GM06990 (cell line): ENCODE measurements at places on chromosomes 7 and 10.

DNA sequence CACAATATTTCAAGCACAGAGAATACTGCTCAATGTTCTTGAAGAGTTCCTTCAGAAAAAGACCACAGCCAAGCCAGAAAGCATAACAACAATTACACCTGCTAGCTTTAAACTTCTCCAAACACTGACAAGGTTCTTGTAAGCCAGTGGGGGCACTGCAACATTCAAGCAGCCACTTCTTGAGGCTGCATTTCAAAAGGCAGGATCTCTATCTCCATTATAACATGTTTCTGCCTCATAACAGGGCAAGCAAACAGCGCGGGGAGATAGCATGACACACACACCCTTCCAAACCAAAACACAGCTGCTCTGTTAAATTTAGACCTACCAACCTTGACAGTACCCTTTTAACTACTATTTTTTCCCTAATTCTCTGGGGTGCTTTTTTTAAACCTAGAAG lies 30.8 kb downstream of the CHCHD3 start:
- no peak for DNase-seq

GRCh38 chr7:102450242-102450641 lies 14.4 kb downstream of the ALKBH4 start:
- no peak for DNase-seq

DNA sequence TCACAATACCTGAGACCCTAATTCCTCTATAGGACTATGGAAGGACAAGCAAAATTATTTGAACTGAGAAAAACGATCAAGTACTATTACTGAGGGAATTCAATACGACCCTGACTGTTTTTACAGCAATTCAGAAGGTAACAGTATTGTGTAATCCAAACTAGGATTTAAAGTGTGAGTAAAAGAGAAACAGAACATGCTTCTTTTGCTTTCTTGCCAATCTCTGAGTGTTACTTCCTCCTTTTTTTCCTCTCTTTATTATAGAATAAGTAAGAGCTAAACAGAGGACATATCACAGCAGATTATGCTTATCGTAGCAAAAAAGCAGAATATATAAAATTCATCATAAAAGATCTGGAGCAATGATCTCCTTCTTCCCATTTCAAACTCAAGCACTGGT lies 292.1 kb downstream of the THSD7A start:
- no peak for DNase-seq

- no peak for DNase-seq
Observed at GRCh38 chr10:6819301-6819700, 239.2 kb upstream of the PRKCQ start.

- DNase-seq, result no peak
Observed at GRCh38 chr10:26481914-26482550, 43.9 kb downstream of the APBB1IP start.

DNA sequence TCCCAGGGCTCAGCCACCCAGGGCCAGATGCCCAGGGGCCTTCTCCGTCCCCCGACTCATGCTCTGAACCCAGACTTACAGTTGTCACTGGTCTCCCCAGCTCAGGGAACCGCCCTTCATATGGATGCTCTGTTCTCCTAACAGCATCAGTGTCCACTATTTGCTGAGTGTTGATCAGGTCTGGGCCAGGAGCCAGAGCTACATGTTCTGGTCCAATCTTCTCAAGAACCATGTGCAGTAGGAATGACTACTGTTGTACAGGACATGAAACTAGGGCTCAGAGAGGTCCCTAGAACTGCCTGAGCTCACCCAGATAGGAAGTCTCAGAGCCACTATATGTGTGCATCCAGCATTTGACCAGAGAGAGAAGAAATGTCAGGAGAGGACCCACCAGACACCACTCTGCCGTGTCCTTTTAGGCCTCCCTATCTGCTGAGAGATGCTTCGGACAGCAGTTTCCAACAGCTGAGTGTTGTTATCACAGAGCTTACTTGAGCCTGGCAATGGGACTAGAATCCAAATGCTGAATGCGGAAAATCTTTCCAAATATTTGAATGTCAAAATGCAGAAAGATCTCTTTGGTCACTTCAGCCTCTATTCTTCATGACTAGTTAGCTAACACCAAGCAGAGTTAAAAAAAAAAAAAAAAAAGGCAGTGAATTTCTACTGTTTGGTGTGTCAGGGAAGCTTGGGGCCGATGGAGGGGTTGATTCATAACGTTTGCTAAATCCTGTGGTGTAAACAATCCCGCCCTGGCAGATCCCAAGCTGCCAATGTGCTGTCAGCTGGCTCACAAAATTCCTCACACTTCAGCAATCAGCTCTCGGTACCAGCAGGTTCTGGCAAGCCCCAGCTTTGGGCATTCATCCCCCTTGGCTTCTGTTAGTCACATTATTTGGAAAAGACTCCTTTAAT lies 246.1 kb downstream of the TNS3 start:
- no peak for DNase-seq

- DNase-seq, result no peak
Observed at GRCh38 chr7:43686991-43687390, 42.3 kb downstream of the COA1 start.

- no peak for DNase-seq
Observed at GRCh38 chr7:55085511-55086412, 66.9 kb downstream of the EGFR start.

- DNase-seq, result no peak
Observed at GRCh38 chr7:129607471-129608120, 3.9 kb upstream of the NRF1 start.

DNA sequence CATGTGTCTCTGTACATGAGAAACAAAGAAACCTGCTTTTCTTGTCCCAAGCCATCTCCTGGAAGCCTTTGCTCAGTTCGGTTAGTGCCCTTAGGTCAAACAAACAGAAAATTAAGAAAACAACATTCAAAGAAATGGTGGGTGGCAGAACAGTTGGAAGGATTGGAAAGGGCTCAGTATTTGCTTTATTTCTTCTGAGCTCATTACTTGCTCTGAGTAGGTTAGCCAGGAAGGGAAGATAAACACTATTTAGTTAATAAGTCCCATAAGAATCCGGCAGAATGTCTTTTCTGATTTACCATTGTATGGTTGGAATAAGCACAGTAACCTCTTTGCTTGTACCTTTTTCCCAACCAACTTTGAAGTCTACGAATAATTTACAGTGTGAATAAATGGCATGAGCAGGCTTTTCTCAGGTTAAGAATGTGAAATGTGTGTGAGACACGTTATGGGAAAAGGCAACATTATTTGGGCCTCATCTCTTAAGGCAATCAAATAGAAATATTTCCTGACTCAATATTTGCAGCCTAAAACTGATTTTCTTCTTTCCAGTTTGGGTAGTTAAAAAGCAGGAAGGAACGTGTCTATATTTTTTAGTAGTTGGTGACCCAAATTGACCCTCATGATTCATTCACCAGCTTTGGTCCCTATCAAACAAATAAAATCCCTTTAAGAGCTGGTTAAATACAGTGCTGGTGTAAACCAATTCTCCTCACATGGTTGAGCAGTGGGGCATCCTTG lies 158.5 kb downstream of the DKK1 start:
- DNase-seq, result no peak

- DNase-seq, result no peak
Observed at GRCh38 chr7:36653008-36653662, 71.2 kb downstream of the AOAH start.

DNA sequence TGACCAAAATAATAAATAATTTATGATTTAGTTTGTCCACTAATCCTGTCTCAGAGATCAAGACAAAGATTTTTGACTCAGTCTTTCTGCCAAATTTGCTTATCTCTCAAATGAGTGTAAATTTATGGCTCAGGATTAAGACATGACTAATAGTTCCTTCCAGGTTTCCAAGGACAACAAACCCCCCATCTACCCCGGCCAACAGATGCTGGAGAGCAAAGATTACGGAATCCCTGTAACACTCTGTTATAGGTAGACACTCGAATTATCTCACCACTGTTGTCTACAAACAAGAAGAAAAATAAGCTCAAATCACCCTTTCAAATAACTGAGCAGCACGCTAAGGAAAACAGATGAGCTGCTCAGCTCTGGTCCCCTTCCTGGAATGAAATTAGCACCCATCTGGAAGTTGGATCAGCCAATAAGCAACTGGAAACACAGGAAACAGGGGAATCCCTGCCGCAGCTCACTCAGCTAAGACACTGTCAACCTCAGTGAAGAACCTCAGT lies 56.8 kb upstream of the SVIL start:
- DNase-seq, result no peak

DNA sequence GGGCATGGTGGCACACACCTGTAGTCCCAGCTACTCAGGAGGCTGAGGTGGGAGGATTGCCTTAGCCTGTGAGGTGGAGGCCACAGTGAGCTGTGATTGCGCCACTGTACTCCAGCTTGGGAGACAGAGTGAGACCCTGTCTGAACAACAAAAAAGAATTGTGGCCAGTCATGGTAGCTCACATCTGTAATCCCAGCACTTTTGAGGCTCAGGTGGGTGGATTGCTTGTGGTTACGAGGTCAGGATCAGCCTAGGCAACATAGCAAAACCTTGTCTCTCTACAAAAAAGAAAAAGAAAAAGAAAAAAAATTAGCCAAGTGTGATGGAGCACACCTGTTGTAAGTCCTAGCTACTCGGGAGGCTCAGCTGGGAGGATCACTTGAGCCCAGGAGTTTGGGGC lies 22.8 kb downstream of the MARCHF5 start:
- DNase-seq, result no peak

DNA sequence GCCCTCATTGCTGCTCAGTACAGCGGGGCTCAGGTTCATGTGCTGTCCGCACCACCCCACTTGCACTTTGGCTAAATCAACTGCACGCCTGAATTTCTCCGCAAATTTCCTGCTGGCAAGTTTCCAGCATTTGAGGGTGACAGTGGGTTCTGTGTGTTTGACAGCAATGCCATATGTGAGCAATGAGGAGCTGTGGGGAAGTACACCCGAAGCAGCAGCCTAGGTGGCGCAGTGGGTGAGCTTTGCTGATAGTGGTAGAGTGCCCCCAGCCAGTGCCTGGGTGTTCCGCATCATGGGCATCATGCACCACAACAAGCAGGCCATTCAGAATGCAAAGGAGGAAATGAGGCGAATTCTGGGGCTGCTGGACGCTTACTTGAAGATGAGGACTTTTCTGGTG lies 103.9 kb upstream of the POT1 start:
- no peak for DNase-seq

- DNase-seq, result no peak
Observed at GRCh38 chr10:69802424-69803161, 887 bp downstream of the COL13A1 start.

- no peak for DNase-seq
Observed at GRCh38 chr7:102216573-102217314, 69.9 kb upstream of the SH2B2 start.

GRCh38 chr7:46532571-46532970 lies 611.5 kb upstream of the IGFBP3 start:
- DNase-seq, result no peak

GRCh38 chr10:82581940-82582339 lies 706.9 kb downstream of the NRG3 start:
- no peak for DNase-seq

DNA sequence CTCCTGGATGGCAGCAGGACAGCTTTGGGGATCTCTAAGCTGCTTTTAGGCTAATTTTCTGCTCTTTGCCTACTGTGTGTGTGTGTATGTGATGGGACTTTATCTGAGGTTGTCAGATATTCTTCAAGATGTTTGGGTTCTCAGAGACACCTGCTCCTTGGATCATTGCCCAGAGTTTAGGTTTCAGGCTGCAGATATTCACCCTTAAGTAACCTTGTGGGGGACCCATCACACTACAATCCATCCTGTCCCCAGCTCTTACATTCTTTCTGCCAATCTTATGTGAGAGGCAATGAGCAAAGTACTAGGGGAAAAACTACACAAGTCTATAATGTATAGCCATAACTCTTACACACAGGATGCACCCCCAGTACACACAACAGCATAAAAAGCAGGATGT lies 263.0 kb upstream of the ZWINT start:
- DNase-seq, result peak; percentile 8

DNA sequence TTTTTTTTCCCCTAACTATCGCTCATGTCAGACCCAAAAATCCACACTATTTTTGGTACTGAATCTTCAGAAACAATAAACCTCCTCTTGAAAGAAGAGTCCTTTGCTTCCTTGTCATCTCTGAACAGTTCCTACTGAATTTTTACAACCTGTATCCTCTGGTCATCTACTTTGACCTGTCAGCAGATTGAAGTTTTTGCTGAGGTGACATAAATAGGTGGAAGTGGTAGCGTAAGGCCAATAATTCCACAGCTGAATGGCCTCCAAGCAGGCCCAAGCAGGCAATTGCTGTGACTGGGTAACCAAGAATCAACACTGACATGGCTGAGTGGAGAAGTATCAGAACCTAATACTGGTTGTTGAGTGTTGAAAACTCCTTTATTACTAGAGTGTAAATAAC lies 117.4 kb upstream of the MAGI2 start:
- no peak for DNase-seq

- DNase-seq, result no peak
Observed at GRCh38 chr7:154852205-154852604, 150.7 kb downstream of the PAXIP1 start.

GRCh38 chr7:97868788-97869187 lies 3.4 kb downstream of the ASNS start:
- DNase-seq, result no peak

DNA sequence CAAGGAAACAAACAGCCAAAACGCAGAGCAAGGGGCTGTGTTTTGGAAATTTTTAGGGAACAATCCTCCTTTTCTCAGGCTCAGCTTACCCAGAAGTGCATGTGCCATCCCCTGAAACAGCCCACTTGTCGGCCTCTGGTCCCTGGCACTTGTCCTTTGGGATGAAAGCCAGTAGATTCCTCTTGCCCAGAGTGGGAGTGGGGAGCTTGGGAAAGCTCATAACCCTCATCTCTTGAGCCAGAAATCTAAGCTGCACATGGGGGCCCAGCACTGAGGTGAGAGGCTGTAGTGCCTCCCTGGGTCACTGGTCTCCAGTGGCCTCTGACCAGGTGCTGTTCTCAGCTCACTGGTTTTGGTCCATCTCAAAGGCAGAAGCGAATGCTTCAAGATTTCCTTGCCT lies 150.3 kb downstream of the RNF216 start:
- no peak for DNase-seq

DNA sequence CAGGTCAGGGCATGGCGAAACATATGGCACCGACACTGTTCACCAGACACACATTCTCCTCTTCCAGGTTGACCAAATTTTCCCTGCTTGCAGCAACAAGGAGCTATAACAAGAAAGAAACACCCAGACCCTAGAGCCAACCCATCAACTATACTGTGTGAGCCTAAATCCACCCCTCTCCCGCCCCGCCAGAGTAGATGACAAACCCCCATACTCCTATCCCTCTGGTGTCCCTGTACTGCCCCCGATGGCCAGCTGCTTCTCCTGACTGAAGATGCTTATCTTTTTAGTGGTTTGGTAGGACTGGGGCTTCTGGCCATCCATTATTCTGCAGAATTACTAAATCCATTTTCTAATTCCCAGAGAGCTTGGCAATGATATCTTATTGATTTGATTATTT lies 70.1 kb upstream of the EEPD1 start:
- DNase-seq, result no peak

GRCh38 chr10:92432596-92432995 lies 141.3 kb downstream of the IDE start:
- DNase-seq, result no peak
